ENCODE measurements at places on chromosomes 4 and X.

DNA sequence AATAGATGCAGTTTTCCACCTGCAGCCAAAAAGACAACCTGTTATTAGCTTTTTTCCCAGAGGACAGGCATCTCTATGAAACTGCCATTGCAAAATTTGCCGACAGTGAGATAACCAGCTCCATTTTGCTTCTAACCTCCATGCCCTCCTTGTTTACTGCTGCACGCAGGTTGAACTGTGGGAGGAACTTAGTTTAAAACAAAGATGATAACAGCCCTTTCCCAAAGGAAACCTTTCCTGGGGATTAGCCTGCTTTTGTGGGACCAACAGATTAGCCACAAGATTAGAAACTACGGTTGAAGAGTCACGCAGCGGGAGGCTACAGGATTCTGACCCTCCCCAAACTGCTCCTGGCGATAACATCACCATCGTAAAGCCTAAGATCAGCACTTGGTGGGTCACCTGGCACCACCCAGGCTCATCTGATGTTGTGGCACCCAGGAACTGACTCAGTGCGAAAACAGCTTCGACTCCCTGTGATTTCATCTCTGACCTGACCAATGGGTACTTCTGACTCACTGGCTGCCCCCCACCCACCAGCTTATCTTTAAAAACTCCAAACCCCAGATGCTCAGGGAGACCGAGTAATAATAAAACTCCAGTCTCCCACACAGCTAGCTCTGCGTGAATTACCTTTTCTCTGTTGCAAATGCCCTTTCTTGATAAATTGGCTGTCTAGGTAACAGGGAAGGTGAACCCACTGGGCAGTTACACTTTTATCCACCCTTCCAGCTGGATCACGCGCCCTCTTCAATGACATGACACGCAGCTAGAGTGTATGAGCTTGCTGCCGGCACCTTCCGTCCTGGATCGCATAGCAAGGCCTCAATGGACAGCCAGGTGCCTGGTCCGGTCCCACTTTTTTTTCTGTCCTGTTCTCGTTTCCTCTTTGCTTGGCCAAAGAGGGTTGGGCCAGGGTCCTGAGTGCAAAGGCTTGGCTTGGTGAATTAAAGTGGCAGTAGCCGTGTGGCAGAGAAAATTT, 27.2 kb downstream of the NOP14 start:
- peak; percentile 43 for DNase-seq

DNA sequence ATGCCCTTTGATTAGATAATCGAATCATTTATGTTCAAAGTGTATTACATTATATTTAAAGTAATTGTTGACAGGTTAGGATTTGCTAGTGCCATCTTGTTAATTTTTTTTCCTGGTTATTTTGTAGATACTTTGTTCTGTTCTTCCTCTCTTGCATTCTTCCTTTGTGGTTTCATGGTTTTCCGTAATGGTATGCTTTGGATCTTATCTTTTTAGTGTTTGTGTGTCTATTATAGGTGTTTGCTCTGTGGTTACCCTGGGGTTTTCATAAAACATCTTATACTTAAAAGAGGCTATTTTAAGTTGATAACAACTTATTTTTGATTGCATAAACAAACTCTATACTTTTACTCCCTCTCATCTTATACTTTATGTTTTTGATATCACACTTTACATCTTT, 108.2 kb upstream of the SRD5A3 start:
- DNase-seq, result no peak

GRCh38 chr4:148238086-148238485, 204.1 kb downstream of the NR3C2 start:
- DNase-seq, result no peak

GRCh38 chr4:117135634-117136354, 50.4 kb upstream of the TRAM1L1 start:
- DNase-seq, result no peak

- DNase-seq, result no peak
Observed at GRCh38 chrX:41705680-41706374, 17.1 kb downstream of the GPR34 start.

DNA sequence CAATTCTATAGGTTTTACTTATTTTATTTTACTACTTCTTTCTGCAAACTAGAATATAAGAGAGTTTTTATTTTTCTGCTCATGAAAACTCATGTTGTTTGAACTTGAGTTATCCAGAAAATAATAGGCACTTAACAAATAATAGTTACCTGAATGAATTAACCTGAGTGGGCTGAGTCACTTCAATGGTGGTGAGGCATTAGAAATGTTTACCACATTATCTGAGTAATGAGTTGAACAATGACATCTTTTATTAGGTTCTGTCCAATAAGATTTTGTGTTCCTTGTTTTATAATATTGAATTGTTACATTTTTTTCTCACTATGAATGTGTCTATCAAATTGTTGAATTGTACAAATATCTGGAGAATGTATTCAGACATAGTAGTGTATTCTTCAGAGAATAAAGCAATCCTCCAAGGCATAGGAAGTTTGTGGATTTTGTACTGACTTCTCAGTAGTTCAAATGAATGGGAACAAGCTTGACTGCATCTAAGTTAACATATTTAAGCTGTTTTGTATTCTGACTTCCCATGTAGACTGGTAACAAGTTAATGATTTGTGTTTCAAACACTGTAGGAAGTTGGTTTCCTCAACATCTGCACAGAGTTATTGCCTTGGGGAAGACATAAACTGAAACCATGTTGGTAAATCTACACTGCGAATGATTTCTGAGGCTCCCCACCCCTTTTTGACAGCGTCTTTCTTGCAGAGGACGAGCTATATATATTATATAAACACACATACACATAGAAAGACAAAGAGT, 1808.9 kb upstream of the TENM3 start:
- DNase-seq, result no peak

- DNase-seq, result no peak
Observed at GRCh38 chrX:19746919-19747651, 140.3 kb downstream of the SH3KBP1 start.

DNA sequence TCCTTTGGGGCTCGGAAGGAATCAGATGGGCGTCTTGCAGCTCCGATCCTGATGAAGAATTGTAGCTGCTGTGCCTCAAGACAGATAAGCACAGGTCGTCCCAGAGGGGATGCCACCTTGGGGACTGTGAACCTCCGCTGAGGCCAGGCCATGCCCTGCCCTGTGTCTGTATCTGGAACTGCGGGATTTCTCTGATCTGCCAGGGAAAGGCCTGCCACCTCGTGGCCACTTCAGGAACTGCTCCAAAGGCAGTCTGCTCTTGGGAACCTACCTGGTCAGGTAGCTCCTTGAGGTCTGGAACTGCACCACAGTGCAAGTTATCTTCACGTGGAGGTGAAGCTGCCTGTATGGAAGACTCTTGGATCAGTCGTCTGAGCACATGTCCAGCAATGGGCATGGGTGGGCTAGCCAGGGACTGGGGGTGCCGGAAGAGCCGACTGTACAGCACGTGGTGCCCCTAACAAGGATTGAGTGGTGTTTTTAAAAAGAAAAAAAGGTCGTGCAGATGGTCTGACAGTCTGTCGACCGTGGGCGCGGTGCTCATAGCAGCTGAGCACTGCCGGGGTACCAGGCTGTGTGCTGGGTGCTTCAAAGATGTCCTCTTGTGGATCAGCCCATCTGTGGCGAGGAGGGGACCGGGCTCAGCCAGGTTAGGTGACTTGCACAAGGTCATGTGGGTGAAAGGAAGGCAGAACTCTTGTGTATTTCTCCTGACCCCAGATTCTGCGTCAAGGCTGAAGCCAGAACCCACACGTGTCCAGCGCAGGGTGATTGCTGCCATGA, 3.1 kb upstream of the GRPEL1 start:
- DNase-seq, result peak; percentile 88

DNA sequence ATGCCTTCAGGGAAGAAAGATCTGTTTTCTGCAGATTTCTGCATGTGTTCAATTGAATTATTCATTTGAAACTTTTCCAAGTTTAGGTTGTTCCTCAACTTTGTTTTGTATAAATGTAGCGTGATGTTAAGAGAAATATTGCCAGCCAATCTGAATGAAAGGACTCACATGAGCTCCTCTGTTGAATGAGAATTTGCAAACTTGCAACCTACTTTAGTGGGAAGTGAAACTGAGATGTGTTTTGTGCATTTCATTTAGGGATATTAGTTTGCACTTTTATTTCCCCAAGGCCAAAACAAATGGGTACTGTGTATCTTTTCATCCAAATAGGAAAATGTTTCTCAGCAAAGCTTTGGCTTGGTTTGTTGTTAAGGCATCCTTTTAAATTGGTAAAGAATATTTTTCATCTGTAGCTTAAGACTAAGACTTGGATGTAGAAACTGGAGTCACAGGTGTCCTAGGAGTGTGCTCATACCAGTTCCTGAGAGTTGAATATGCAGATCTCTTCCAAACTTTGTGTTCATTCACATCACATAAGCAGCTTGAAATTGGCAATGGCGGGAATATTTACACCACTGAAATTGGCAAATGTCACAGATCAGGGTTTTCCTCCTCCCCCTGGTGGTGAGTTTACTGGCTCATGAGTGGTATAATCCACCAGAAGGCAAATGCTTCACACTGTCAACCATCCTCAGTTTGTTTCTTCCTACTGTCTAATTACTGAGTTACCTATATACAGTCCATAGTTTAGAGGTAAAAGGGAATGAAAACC, 193.6 kb upstream of the BANK1 start:
- peak; percentile 16 for DNase-seq

GRCh38 chr4:38050560-38051350, 90.6 kb downstream of the PTTG2 start:
- no peak for DNase-seq

- no peak for DNase-seq
Observed at GRCh38 chrX:16804923-16805464, 18.7 kb downstream of the TXLNG start.

GRCh38 chrX:10135561-10136399, 21.0 kb upstream of the CLCN4 start:
- no peak for DNase-seq

- DNase-seq, result no peak
Observed at GRCh38 chr4:770022-770421, 55.9 kb downstream of the CPLX1 start.

GRCh38 chr4:141127884-141128283, 5.4 kb downstream of the RNF150 start:
- no peak for DNase-seq

GRCh38 chr4:6193399-6193798, 7.0 kb downstream of the JAKMIP1 start:
- DNase-seq, result no peak

GRCh38 chr4:87624698-87625097, 16.4 kb downstream of the DSPP start:
- DNase-seq, result no peak

- DNase-seq, result no peak
Observed at GRCh38 chr4:55854129-55854528, 681 bp downstream of the EXOC1 start.

DNA sequence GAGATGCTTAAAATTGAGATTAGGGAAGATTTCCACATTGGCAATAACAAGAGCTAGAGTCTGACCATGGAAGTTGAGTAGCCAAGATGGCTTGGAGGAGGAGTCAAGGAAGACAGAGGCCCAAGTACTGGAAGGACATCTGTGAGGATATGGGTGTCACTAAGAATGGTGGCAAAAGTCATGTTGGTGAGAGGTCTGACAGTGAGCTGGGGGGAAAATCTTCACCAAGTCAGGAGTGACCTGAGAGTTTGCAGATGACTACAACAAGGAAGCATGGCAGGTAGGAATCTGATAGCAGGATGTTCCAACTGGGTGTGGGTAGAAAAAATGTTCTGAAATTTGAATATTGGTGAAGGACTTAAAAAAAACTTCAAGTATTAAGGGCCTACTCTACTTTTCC, 103.3 kb downstream of the SHROOM3 start:
- no peak for DNase-seq

DNA sequence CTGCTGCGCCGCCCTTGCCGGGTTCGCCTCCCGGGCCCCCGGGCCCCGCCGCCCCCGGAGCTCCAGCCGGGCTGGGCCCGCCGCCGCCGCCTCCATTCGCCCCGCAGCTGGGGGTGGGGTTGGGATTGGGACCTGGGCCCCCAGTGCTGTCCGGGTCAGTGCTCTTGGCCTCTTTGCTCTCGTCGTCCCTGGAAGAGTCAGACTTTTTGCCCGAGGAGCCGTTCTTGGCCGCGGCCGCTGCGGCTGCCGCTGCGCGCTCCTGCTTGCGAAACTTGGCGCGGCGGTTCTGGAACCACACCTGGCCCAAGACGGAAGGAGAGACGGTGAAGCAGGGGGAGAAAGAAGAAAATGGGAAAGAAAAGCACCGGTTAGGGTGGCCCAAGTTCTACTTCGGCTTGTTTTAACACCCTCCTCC, 2.5 kb downstream of the PHOX2B start:
- no peak for DNase-seq

GRCh38 chr4:2060611-2061185, 1.6 kb downstream of the NAT8L start:
- no peak for DNase-seq

DNA sequence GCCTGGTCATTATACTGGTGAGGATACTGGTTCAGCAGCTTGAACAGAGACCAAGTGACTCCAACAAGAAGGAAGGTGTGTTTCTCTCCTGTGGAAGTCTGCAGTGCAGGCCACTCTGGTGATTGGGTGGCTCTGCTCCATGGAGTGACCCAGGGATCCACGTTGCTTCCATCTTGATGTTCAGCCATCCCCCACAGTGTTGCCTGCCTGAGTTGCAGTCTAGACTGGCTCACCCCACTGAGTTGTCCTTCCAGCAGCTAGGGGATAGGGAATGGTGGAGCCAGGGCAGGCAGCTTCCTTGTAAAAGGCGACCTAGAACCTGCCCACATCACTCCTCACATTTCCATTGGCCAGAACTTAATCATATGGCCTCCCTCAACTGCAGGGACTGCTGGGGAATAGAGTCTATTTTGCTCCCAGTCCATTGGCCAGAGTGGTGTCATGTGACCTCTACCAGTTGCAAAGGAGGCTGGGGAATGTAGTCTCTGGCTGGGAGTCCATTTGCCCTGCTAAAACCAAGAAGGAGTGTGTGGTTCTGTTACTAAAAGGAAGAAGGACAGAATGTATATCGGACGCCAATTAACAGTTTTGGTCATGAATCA, 8.0 kb downstream of the MAN2B2 start:
- no peak for DNase-seq

DNA sequence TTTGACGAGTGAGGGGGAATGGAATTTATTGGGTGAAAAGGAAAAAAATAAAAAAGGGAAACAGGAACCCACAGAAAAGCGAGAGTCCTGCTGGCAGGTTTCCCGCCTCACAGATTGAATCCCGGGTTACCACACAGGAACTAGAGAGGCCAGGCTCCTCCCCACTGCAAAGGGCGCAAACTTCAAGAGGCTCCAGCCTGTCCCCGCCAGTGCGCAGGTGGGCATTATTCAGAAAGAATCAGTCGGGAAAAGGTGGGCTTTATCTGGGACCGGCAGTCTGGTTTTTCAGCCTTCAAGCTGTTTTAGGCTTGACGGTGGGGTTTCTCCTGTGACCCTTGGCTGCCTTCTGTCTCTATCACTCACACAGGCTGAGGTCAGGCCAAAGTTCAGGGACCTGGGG, 1496.8 kb downstream of the RPA4 start:
- DNase-seq, result no peak

DNA sequence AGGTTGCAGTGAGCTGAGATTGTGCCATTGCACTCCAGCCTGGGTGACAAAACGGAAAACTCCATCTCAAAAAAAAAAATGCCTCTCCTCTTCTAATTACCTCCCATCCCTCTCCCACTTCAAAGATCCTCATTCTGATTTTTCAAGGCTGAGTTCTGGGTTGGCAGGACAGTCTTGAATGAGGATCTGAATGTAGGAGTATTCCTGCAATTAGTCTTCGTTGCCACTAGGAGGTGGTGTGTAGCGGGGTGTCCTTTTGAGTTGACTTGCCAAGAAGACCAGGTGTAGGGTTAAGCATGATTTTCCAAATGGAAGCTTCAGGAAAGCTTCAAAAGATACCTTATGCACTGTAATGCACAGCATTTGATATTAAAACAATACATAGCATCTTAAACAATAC, 169.9 kb downstream of the ASMT start:
- DNase-seq, result no peak

All from T-helper 9 cell (primary cell).